ENCODE measurements at places on chromosomes 16 and 17.

DNA sequence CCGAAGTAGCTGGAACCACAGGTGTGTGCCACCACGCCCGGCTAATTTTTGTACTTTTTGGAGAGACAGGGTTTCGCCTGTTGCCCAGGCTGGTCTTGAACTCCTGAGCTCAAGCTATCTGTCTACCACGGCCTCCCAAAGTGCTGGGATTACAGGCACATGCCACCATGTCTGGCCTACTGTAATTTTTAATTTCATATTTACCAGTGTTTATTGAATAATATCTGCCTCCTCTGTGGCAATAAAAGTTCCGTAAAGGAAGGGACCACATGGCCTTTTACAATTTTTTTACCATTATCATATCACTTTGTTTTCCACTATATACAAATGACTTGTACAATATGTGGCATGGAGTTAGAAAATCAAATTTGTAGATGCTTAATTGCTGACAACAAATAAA, 7.8 kb downstream of the USP31 start:
- DNase-seq = no peak

DNA sequence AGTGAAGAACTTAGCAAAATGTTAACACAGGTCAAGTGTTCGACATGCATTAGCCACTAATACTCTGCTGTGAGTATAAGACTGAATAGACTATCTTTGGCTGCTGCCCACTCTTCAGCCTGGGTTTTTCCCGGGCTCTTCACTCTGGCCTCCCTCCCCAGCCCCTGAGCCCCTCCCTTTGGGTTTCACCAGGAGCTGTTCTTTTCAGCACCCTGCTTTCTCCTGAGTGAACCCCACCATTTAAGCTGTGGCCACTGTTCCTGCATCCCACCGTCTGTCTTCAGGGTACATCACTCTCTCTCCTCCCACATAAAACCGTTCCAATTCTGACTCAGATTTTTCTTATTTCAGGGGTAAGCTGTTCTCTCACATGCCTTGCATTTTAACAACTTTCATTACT, 92.0 kb upstream of the ASIC2 start:
- no peak for DNase-seq

GRCh38 chr17:58980706-58981481, 125.8 kb downstream of the TRIM37 start:
- DNase-seq = no peak

- DNase-seq = no peak
Observed at GRCh38 chr17:2710803-2711607, 559 bp downstream of the CLUH start.

DNA sequence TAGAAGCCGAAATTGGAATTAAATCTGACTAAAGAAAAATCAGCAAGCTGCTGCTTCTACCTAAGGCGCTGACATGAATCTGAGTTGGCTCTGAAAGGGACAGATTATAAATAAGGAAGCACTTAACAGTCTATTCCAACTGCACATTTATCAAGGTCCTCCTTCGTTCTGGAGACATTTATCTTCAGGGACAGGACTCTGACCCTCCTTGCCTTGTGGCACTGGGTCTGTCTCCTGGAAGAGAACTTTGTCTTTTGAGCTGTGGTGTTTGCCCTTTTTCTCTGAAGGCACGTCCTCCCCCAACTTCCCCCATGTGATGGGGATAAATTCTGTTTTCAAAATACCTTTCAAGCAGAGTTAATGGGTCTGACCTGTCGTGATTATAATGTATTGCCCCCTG, 47.0 kb upstream of the MARCHF10 start:
- DNase-seq = no peak

GRCh38 chr16:252366-253337, 18.0 kb downstream of the FAM234A start:
- DNase-seq = no peak

DNA sequence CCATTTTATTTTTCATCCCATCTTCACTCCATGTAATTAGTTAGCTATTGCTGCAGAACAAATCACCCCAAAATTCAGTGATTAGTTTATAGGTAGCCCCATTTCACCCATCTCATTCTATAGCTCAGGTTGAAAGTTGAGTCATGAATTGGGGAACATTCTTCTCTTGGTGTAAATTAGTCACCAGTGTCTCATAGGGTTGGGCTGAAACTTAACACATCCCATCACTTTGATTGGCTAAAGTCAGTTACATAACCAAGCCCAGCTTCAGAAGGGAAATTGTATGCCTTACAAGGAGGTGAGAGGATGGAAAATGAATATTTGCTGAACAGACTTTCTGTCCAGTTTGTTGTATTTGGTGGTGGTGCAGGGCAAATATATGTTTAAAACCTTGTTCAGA, 477.5 kb downstream of the WWOX start:
- no peak for DNase-seq

DNA sequence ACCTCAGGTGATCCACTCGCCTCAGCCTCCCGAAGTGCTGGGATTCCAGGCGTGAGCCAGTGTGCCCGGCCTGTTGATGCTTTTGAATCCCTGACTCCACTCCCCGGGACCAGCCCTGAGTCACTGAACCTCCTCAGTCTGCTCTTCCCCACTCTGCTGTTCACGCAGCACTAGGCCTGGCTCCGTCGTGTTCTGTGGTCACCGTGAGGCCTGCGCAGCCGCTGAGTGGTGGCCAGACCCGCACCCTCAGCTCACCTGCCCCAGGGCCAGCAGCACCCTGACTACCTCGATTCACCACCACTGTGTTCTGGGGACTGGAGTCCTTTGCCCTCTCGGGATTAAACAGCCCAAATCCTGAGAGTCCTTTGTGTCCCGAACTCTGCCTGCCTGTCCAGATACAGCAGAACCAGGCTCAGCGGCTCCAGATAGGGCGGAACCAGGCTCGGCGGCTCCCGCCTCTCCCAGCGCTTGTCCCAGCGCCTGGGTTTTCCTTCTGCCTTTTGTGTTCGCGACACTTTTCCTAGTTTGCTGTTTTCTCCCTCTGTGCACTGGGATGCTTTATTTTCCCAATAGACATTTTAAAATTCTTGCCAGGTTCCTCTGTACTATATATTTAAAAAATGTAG, 58.6 kb upstream of the ENDOV start:
- no peak for DNase-seq

- DNase-seq = peak; percentile 55
Observed at GRCh38 chr17:74457146-74457819, 9.2 kb upstream of the CD300A start.

- no peak for DNase-seq
Observed at GRCh38 chr16:85587762-85588556, 25.2 kb upstream of the GSE1 start.

GRCh38 chr17:32519228-32520103, 32.7 kb downstream of the CDK5R1 start:
- DNase-seq = no peak

DNA sequence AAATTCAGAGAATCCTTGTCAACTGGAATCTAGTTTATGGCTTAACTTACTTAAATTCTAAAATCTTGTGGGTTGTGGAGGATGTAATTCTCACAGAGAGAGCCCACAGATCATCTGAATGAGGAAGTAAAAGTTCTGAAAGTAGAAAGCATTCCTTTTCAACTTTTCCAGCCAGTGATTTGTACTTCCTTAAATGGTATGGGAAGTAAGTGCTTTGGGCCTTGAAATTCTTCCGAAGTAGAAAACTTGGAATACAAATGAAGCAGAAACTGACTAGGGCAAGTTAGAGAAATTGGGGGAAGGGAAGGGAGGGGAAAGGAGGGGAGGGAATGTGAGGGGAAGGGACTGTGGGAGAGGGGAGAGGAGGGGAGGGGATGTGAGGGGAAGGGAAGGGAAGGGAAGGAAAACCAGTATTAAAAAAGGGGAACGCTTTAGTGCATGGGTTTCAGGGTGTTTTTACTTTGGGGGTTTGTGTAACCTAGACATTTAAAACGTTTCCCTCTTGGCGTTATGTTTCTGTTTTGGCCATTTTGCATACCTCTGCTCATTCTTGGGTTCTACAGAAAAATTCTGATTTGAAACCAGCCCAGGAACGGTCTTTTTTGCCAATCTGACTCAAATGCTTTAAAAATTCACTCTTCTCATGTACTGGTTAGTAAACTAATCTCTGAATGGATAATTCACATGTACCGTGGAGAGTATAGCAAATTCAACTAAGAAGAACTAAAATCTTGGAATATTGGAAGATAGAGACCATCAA, 15.5 kb upstream of the SNTB2 start:
- no peak for DNase-seq

GRCh38 chr16:75379911-75380847, 53.1 kb downstream of the CFDP1 start:
- peak; percentile 4 for DNase-seq

DNA sequence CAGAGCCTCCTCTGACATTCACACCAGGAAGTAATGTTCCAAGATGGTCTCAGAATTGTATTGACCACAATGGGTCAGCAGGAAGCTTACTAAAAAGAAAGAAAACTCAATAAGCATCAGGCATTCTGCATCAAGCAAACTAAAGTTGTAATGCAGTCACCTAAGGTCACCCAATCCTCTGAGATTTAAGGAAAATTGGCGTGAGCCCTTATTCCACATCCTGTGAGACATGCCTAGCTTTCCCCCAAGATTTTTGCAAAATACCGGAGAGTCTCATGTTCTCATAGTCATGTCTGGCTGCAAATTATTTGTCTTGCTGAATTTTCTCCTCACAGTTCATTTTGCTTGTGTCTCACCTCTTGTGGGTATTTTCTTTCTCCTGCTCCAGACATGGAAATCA, 417.1 kb upstream of the SOX9 start:
- DNase-seq = no peak

- no peak for DNase-seq
Observed at GRCh38 chr16:89642574-89642973, 14.9 kb downstream of the CHMP1A start.

DNA sequence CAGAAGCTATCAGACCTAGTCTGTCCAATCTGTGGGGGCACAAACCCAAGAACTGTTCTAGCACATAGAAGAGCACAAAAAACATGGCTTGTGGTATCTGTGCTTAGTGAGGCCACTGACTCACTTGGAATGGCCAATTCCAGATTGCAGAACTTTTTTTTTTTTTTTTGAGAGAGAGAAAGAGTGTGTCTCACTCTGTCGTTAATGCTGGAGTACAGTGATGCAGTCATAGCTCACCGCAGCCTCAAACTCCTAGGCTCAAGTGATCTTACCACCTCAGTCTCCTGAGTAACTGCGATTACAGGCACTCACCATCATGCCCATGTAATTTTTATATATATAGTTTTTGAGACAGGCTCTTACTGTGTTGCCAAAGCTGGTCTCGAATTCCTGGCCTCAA, 77.2 kb upstream of the CLEC3A start:
- DNase-seq = no peak

DNA sequence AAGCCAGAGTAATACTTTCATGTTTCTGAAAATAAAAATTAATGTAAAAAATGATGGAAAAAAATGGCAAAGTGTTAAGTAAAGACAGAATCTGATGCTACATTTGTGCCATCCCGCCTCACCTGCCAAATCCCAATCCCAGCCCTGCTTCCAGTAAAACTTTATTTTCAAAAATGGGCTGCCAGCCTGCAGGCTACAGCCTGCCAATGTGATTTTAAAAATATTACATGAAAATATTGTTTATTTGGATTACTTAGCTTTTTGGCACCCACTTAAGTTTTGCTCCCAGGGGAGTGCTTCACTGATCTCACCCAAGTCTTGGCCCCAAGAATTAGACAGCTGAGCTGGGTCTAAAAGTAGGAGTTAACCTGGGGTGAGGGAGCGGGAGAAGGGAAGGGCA, 112.8 kb downstream of the C16orf78 start:
- no peak for DNase-seq

DNA sequence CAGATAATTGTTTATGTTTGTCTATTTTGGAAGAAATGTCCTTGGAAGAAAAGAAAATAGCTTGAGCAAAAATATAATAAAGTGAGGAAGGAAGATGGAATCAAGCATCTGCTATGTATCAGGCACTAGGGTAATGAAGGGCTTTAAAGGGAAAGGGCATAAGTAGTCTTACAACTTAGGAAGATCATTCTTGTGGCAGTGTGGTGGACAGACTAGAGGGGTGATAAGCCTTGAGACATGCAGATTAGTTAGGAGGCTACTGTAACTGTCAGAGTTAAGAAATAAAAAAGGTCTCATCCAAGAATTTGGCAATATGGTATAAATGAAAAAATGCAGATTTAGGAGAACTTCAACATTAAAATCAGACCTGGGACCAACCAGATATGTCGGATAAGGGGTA, 14.9 kb downstream of the FAM222B start:
- DNase-seq = no peak

All from stimulated activated CD8-positive, alpha-beta memory T cell treated with anti-CD3 and anti-CD28 coated beads, Interleukin-7, amount 100 ng/mL, for 24 hours (primary cell).